C1 segment of cervical spinal cord (tissue), 14 donors: ENCODE measurements at places on chromosomes 3 and 15.

DNA sequence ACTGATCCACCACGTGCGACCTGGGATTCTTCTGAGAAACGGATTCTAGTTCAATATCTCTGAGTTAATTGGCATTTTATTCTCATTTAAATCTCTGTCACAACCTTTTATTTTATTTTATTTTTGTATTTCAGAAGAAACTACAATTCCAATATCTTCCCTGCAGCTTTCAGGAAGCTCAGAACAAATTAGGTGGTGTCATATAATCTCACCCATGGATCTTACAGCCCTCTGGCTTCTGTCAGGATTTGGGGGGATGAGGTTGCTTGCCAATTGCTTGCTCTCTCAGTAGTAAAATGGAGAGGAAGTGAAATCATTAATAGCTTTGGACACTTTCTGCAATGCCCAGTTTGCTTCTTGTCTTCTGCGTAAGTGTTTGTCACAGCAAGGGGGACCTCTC is 205.4 kb downstream of the TLE3 start:
- no peak for DNase-seq

GRCh38 chr3:151345859-151346258 is 16.5 kb upstream of the P2RY13 start:
- DNase-seq = no peak

GRCh38 chr3:194185221-194185620 is 49.3 kb downstream of the HES1 start:
- DNase-seq = no peak

DNA sequence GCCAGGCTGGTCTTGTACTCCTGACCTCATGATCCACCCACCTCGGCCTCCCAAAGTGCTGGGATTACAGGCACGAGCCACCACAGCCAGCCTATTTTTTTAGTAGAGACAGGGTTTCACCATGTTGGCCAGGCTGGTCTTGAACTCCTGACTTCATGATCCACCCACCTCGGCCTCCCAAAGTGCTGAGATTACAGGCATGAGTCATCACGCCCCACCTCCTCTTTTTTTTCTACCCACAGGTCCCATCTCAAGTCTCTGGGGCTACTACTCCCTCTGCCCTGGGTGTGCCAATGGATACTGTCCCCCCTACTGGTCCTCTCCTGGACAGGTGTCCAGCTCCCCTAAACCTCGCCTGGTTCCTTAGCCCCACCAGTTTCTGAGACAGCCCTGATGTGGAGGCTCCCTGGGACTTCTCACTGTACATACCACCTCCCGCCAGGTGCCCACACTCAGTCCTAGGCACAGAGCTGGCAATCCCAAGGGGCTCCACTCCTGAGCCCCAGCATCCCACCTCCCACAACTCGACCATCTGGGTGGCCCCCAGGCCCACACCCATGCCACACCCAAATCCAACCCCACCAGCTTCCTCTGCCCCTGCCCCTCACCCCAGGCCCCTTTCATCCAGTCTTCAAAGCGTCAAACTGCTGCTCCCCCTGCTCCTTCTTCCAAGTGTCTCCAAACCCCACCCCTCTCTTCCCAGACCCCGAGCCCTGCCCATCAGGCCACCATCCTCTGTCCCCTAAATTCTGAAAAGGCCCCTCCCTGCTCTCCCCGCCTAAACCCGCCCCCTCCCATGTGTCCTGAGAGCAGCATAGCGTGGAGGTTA is 13.1 kb upstream of the CYP11A1 start:
- no peak for DNase-seq

DNA sequence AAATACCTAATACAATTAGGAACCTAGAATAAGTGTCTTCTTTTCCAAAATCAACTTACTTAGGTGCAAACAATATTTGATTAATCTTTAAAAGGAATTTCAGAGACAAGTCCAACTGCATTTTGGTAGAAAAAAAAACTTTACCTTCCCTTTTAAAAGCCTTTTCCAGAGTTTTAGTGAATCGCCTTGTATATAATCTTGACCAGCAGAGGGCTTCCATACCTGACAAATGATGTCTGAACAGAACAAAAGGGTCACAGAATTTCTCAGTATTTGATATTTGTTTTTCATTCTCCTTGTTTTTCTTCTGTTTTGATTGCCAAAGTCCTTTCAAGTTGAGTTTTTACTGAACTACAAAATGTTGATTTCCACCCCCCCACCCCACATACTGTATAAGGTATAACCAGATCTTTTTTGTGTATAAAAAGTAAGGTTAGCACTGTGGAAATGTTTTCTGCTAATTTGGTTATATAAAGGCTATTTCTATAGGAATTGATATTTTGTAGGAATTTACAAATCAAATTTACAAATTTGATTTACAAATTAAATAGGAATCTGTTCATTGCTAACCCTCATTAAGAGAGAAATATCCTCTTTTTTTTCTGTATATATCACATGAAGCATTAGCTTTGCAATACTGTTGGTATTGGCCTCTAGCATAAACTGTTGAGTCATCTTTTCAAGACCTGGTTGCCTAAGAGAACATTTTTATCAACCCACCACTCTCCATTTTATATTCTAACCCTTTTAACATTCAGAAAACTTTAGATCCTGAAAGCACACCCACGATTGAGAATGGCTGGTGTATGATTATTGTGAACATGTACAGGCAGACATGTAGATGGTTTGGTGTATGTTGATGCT is 464.1 kb upstream of the RARB start:
- DNase-seq = no peak

DNA sequence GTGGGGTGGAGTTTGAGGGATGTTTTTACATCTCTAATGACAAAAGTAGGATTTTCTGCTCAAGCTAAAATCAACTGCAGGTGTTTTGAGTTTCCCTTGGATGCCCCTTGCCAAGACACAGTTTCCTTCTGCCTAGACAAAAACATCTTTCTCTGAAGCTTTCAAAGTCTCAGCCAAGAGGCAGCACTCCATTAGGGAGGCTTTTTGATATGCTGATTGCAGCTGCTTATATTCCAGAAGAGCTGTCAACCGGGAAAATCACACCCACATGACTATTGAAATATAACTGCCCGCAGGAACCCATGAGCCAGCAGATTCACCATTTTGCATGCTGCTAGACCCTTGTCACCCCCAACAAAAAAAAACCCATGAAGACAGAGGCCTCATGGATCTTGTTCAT is 27.5 kb upstream of the ZNF148 start:
- DNase-seq = no peak

GRCh38 chr3:193742628-193743027 is 149.6 kb downstream of the OPA1 start:
- no peak for DNase-seq

GRCh38 chr3:118943597-118943996 is 91.0 kb downstream of the IGSF11 start:
- no peak for DNase-seq

GRCh38 chr15:62951481-62951880 is 91.1 kb upstream of the TPM1 start:
- no peak for DNase-seq

- DNase-seq = no peak
Measured at GRCh38 chr3:148369381-148369780, 328.3 kb upstream of the AGTR1 start.
